T-helper 17 cell (primary cell): ENCODE measurements at places on chromosomes 16 and 17.

GRCh38 chr17:21687136-21687953, 5.0 kb upstream of the KCNJ18 start:
- DNase-seq, result no peak

- DNase-seq, result no peak
These were observed 10.8 kb downstream of the ALOX12B start for GRCh38 chr17:8076502-8077266.

- DNase-seq, result no peak
These were observed 426.7 kb upstream of the SALL1 start for GRCh38 chr16:51577621-51578303.

DNA sequence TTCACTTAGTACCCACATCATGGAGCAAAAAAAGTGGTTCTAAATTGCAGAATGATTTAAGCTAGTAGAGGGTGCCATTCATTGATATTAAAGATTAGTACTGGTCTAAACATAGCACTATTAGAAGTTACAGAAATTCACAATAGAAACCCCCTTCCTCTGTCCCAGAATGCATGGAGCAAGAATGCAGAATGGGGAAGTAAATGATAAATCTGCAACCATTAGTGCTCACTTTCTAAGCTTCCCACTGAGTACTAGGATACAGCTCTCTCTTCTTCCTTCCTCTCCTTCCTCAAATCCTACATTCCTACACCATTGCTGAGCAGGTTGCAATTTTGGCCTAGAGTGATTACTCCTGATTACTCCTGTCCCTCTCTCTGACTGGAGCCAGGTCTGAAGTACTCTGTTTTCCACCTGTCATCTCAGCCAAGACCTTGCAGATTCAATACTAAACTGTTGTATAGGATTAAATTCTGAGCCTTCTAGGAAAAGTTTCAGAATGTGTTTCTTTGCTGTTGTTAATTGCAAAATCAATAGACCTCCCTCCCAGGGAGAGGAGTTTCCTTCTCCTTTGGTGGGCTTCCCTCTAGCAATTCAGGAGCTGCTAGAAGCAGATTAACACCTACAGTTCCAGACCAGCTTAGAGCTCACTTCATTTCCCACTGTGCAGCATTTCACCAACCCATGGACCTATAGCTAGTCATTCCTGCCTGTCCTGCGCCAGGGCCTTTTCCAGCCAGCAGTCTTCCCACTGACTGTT, 165.5 kb upstream of the TBX2 start:
- no peak for DNase-seq

GRCh38 chr17:61040666-61041065, 359.0 kb upstream of the TBX2 start:
- DNase-seq, result no peak

DNA sequence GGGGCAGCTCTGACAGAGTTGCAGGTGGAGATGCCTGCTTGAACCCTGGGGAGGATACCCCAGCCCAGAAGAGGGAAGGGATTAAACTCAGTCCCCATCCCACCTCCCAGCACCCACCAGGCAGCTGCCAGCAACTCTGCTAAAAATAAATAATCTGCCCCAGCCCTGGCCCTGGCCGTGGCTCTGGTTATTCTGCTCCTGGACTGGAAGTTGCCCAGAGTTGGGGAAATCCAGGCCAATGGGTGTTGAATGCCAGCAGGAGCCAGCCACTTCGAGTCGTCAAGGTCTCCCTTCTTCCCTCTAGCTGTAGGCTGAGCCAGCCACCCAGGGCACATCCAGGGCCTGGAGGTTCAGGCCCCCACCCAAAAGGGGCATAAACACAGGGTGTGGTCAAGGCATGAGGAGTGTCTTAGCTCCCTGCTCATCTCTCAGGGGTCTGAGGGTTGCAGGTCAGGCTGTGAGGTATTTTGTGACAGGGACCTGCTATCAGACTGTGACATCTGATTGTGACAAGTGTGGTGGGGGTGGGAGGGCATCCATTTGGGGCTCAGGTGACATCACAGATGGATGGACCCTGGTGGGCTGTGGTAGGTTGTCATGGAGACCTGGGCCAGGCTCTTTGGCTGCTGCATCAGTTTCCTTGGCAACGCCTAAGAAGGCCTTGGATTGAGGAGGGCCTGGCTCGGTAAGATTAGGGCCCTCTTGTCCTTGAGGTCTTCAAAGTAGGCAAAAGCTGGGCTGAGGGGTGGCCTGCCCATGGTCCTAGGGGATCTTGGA, 1.0 kb upstream of the RRAD start:
- no peak for DNase-seq

DNA sequence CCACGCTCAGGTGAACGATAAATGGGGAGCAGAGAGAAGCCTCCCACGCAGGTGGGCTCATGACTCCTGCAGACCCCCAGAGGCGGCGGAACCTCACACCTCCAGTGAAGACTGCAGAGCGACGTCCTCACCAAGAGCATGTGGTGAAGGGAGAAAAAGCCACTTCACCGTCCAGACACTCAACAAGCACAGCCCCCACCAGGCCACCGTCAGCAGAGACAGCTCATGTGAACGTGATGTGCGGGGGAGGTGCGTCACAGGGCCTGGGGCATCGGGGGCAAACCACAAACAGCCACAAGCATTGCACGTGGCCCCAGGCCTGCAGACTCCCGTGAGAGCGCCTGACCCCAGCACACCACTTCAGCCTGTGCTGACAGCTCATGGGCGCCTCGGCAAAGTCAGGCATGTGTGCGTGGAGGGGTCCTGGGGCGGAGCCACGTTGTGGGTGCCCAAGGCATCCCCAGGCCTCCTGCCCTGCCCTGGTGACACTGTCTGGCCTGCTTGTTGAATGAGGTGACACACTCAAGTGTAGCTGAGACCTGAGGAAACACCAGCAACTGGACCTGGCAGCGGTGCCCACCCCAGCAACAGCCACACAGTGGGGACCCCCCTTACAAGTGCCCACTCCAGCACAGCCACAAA, 19.0 kb downstream of the LMF1 start:
- no peak for DNase-seq

GRCh38 chr16:70591615-70592014, 54.7 kb upstream of the IL34 start:
- no peak for DNase-seq
